ENCODE measurements at places on chromosomes 13 and 19. TPM values are rescaled to one million over a fixed set of nuclear protein-coding genes. Genes with fewer than 3 reads are reported as not detected.

Gene ZNF649
- 16.6 TPM for total RNA-seq

Gene SH2D3A
- 11.4 TPM for total RNA-seq

Gene CDC42EP5
- 31.4 TPM for total RNA-seq

Gene PGLYRP2
- total RNA-seq = not detected

Gene CRTC1
- 4.8 TPM for total RNA-seq

Gene VWA8
- total RNA-seq = 45.9 TPM

Gene TEX101
- not detected for total RNA-seq

Gene SLC17A7
- total RNA-seq = 0.85 TPM

Gene TMEM161A
- total RNA-seq = 8.8 TPM

Gene ZNF492
- 4.1 TPM for total RNA-seq

Gene CEACAM7
- not detected for total RNA-seq

DNA sequence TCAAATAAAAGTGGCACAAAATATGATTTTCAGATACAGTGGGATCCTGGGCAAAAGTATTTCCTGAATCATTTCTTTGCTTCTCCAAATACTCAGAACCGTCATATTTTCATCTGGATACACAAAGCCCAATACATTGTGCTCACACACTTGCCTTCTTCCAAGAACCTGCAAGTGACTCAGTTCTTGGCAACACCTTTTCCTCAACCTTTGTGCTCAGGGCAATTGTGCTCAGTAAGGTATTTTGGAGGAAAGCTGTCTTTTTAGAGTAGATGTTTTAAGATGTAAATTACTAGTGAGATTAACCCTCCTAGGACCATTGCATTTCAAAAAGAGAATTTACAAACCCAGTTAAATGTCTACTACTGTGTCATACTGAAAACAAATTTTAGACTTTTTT is 233.5 kb downstream of the EFNB2 start:
- no peak for DNase-seq

GRCh38 chr19:46755853-46756543 is 9.7 kb upstream of the STRN4 start:
- no peak for DNase-seq

GRCh38 chr13:28477709-28477973 is 17.3 kb downstream of the FLT1 start:
- no peak for DNase-seq

- no peak for DNase-seq
Measured at GRCh38 chr13:49457221-49457620, 13.1 kb downstream of the SETDB2 start.

GRCh38 chr13:50893211-50893852 is 16.3 kb upstream of the RNASEH2B start:
- DNase-seq = no peak

DNA sequence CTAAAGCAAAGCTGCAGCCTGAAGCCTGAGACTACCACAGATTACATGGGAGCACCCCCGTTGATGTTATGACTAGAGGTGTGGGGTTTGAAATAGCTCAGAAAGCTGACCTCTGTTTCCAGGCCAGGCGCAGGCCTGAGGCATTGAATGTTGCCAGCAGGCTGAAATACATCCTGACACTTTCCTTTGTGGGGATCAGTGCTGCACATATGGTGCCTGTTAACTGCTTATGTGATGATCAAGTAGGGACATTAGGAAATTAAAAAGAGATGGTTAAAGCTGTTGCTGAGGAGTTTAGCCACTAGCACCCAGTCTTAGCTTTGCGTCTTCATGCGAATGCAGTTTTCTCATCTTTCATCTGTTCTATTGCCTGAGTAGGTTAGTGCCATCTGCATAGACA is 83.2 kb downstream of the CCNA1 start:
- DNase-seq = no peak

- no peak for DNase-seq
Measured at GRCh38 chr13:25679159-25679558, 307.4 kb downstream of the ATP8A2 start.

GRCh38 chr19:29704562-29705558 is 10.2 kb downstream of the C19orf12 start:
- DNase-seq = no peak

DNA sequence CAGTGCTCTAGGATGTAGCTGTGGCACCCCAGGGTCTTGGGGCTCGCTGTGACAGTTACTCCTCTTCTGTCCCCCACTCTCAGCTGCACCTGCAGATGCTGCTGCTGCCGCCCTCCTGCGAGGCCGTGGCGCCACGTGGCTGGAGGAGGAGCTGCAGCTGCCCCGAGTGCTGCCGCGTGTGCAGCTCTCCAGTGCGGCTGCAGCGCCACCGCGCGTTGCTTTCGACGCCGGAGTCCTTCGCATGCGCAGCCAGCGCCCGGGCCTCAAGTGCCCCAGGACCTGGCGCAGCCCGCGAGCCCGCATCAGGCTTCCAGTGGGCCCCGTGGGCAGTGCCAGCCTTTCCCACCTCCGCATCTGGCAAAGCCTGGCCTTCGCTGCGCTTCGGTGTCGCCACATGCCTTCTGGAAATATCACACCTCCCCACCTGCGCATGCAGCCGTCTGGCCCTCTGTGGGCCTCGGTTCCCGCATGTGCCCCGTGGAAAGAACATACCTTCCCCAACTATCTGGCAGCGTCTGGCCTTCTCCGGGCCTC is 692 bp upstream of the ZNF580 start:
- DNase-seq = no peak

- no peak for DNase-seq
Measured at GRCh38 chr19:54178581-54179261, 5.8 kb upstream of the TMC4 start.

DNA sequence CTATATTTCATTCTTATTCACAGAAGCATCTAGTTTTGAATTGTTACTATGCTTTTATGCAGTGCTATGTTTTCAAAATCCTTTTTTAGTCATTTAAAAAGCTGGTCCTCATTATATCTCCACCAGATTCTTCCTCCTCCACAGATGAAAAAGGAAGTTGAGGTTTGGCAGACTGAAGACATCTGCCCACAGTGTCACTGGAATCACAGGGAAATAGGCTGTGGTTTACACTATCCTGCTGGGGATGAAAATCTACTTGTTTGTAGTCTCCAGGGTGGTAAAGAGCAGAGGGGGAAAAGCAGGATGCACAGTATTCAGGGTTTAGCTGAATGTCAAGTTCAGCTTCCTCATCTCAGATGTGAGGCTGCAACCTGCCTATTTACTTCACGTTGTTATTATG is 351.2 kb downstream of the DNAJC15 start:
- no peak for DNase-seq

DNA sequence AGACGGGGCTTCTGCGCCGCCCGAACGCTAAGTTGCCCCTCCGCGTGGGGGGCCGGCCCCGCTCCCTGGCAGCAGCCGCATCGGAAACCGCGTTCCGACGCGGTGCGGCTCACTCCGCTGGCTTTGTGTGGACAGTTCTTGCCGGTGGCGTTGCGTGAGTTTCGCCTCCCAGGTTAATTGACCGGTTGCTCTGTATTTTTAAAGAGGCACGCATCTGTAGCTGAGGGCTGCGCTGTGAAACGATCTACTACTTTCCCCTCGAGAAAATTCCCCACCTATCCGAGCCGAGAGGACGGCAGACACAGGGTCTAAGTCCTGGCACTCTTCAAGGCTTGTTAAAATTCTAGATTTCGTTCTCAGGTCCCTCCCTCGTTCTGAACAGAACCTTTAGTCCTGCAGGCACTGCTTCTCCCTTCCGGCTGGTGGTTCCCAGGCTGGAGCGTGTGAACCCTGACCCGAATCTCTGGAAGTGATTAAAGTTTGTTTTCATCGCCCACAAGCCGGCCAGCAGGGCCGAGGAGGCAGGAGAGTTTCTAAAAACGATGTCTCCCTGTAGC is 933 bp downstream of the ARHGEF7 start:
- peak; percentile 33 for DNase-seq

GRCh38 chr19:51368366-51369282 is at the start of gene CLDND2:
Gene CLDND2, minus strand, starts transcription at chr19:51369003. Its CDS starts 426 bp downstream, at chr19:51368577.
- no peak for DNase-seq

DNA sequence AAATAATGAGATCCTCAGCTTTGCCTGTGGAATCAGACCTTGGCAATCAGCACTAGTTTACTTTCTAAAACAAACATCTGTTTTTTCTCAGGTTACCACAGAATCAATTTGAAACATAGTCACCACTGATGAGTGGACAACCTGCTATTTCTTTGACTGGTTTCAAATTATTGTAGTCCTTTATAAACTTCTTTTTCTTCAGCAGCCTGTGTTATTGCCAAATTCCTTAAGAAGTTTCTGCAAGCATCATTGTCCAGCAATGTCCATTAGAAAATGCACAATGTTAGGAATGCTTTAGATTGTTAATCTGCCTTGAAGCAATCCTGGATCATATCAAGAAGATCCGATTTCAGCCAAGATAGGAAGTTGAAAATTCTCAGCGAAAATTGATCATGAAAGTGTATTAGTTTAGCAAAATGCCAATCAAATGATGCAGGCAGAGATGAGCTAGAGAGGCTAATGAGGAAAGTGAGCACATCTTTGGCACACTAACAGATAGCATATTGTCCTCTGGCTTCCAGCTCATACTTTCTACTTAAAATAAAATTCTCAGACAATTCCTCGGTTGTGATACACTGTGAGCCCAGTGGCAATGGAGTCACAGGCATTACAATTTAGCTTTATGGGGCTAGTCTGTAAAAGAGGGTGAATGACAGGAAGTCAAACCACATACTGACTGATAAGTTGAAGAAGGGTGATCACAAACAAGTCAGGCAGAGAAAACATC is 270.6 kb downstream of the SLITRK6 start:
- no peak for DNase-seq

DNA sequence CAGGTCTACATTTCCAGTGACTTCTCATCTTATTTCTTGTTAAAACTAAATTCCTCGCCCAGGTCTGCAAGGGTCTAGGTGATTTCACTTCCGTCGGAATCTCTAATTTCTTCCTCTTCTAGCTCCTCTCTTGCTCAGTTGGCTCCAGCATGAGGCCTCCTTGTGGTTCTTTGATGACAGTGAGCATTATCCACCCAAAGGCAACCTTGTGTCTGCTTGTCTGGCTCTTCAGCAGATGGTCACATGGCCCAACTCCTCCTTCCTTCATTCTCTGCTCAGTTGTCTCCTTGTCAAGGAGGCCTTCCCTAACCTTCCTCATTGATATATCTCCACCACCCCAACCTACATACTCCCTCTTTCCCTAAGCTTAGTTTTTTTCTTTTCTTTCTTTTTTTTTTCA is 1391.4 kb downstream of the EFNB2 start:
- DNase-seq = no peak

- DNase-seq = no peak
Measured at GRCh38 chr13:38519229-38519911, 167.5 kb upstream of the FREM2 start.

DNA sequence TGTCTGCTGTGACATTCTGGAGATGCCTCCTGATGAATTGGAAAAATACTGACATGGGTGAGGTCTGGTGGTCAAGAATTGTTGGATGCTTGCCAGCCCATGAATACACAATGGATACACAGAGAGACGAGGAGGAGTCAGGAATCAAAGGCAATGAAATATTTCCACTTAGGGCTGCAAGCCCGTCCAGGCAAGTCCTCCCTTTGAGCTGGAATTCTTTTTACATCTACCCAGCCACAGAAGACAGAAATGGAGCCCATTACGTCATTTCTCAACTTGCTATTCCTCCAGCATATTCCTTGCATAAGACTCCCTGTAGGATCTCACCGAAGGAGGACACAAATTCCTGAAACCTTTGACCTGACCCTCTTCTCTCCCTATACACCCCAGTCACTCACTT is 15.7 kb upstream of the IGFL4 start:
- no peak for DNase-seq

DNA sequence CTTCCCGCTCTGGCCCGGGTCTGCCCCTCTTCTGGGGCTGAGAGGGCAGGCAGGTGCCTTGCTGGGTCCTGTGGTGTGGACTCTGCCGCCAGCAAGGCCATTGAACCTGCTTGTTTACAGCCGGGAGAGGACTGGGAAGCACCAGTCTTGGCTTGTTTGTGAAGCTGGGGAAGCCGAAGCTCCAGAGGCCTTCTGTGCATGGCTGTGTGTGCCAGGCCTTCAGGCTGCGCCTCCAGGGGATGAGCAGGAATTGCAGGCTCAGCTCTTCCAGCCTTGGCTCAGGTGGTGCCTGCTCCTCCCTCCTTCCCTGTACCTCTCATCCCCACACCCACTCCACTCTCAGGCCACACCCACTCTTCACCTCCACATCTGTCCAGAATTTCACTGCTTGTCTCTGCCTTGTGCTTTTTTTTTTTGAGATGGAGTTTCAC is 17.5 kb downstream of the NDUFB7 start:
- no peak for DNase-seq

DNA sequence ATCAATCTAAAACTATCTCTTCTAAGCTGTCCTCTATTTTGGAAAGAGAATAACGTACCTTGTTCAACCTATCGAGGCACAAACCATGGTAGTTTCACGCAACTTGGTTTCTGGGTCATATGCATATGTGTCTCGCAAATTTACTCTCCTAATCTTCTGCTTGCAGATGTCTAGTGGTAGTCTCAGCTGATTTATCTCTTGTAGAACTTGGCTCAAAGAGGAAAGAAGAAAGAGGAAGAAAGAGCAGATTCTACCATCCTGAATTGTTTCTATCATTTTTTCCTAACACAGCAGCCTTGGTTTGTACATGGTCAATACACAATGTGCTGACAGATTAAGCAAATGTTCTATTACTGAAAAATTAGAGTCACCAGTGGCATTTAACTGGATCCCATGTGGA is 282.3 kb downstream of the SPRY2 start:
- no peak for DNase-seq

- DNase-seq = no peak
Measured at GRCh38 chr13:104837756-104838155, 1697.7 kb downstream of the EFNB2 start.

- no peak for DNase-seq
Measured at GRCh38 chr13:77637588-77637987, 59.9 kb upstream of the SLAIN1 start.

DNA sequence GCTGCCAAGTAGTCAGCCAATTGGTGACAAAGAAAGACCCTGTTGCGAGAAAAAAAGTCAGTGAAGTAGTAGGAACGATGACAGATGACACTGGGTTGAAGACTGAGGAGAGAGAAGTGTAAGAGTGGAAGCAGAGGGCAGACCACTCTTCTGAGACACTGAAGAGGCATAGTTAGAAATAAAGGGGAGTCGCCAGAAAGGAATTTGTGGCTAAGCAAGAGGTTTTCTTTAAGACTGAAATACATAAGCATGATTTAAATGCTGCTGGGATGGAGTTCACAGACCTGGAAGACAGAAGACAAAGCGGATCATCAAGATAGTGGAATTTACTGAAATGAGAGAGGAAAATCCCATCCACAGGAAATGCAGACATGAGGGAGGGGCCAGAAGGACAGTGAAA is 56.2 kb upstream of the USPL1 start:
- no peak for DNase-seq

DNA sequence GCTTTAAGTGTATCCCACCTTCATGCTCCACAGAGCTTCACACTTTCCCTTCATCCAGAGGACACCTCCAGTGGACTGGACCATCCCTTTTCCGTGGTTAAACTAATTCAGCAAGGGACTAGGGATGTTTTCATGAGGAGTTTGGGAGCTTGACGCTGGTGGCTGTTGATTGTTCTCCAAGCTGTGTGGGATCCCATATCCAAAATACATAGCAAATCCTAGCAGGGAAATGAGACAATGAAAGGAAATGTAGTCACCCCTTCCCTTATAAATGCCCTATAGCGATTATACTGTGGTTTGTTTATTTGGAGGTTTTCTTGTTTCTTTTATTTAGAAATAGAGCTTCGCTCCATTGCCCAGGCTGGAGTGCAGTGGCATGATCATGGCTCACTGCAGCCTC is 31.6 kb upstream of the DPRX start:
- no peak for DNase-seq
